ENCODE measurements at places on chromosomes 2 and 18.

DNA sequence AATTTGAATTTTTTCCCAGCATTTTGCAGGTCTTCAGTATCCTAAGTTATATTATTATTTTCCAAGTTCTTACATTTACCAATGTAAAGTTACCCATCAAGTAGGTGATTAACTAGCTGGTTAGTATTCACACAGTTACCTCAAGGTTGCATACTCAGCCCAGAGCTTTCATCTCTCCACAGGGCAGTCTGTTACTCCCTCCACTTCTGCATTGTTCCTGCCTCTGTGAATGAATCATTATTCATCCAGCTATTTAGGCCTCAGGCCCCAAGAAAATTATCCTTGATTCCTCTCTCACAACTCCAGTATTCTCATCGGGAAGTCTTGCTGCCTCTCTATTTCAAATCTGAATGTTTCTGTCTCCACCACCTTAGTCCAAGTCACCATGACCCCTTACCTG is 92.2 kb downstream of the SMC6 start:
- DNase-seq, result no peak

GRCh38 chr2:124725187-124725586 is 700.1 kb downstream of the CNTNAP5 start:
- no peak for DNase-seq

GRCh38 chr2:37344453-37345361 is at the start of gene QPCT:
QPCT (plus strand) TSS chr2:37344630; CDS start chr2:37344732, 102 bp downstream.
- DNase-seq, result no peak

DNA sequence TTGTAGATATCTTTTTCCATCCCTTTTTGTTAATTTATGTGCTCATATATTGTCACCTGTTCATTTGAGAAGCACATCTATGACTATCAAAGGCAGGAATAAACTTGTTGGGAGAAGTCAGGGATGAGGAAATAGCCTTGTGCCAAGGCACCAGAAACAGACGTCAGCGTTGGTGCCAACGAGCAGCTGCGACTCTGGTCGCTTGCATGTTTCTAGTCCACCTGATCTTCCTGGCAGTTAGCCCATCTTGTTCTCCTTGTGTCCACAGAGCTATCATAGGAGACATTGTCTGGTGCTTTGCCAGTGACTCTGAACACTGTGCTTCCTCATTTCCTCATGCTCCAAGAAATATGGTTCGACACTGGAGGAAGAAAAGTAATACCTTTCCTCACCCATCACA is 374.4 kb downstream of the PTPRM start:
- DNase-seq, result no peak

DNA sequence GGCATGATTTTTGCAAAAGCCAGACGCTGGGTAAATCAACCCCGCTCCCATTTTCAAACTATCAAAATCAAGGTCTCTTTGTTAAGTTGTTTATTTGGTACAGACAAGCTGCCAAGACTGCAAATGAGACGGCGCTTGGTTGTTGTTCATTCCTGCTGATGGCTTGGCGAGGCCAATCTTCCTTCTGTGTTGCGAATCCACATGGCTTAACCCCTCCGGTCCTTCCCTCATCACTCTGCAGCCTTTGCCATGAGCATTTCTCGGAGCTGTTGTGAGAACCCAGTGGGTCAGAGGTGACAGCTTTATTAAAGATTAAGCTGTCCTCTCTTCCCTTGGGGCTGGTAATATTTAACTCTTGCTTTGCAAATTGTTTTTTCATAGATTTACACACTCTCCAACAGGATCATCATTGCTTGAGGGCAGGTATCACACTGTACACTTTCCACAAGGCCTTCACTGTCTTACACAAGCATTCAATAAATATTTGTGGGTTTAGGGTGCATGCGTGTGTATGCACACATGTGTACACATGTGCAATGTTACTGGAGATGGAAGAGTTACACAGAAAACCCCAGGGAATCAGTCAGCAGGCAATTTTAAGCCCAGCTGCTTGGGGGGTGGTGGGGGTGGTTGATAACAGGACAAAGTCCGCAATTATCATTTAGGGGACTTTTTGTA is 27.8 kb upstream of the KCNF1 start:
- no peak for DNase-seq
